CD8-positive, alpha-beta memory T cell (primary cell): ENCODE measurements at places on chromosomes 1 and 21.

GRCh38 chr1:178928976-178929375, 58.1 kb upstream of the ANGPTL1 start:
- no peaks in the 10 kb centered on the region for H3K4me1 ChIP-seq
- no peak overlapping the region for H3K4me3 ChIP-seq
- H3K36me3 ChIP-seq: no peaks in the 10 kb centered on the region
- no peak overlapping the region for H3K27ac ChIP-seq
- no peak for DNase-seq

DNA sequence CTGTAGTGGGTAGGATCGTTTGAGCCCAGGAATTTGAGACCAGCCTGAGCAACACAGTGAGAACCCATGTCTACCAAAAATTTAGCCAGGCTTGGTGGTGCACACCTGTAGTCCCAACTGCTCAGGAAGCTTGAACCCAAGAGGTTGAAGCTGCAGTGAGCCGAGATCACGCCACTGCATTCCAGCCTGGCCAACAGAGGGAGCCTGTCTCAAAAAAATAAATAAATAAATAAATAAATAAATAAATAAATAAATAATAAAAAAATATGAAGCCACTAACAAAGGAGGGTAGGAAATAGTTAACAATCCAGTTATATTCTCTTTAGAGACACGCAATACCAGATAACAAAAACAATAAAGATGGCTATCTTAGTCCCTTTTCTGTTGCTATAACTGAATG, 11.9 kb upstream of the CBR3 start:
- H3K27ac ChIP-seq: no peak overlapping the region
- H3K27me3 ChIP-seq: no peaks in the 10 kb centered on the region
- no peaks in the 10 kb centered on the region for H3K4me1 ChIP-seq
- no peaks in the 10 kb centered on the region for H3K36me3 ChIP-seq

DNA sequence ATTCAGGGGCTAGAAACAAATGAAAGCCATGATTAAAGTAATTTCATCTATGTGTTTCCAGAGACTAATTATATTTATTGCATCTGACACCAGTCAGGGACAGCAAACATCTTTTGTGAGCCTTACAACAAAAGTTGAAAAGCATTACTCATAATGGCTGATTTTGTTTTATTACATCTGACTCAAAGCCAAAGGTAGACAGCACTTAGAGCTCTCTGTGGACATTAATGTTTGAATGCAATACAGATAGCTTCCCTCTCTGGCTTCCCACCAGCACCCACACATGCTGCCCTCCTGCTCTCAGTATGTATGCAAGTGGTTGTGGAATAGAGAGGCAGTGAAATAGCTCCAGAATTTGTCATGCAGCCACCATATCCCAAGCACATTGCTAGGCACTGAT, 198.7 kb downstream of the SETD4 start:
- H3K27me3 ChIP-seq: no peaks in the 10 kb centered on the region
- H3K27ac ChIP-seq: no peak overlapping the region
- H3K36me3 ChIP-seq: no peaks in the 10 kb centered on the region
- DNase-seq: no peak

DNA sequence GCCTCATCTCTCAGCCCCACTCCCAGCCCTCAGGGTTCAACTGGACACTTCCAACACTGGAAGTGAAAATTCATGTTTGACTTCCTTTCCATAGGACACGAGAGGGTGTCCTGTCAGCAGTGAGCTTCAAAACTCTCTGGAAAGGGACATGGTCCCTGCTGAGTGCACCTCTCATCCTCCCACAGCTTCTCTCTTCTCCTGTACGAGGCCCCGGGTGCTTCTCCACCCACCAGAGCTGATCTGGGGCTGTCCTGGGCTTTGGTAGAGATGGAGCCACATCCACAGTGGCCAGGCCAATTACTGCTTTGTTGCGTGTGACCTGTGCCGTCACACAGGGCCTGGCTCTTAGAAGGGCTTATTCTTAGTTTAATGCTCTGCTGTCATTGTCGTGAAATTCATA, 182.3 kb downstream of the RRAGC start:
- DNase-seq: no peak
- H3K4me1 ChIP-seq: no peaks in the 10 kb centered on the region
- H3K4me3 ChIP-seq: no peak overlapping the region
- H3K36me3 ChIP-seq: no peaks in the 10 kb centered on the region
- H3K27me3 ChIP-seq: no peaks in the 10 kb centered on the region
- no peak overlapping the region for H3K27ac ChIP-seq
